M059J (cell line): ENCODE measurements at places on chromosomes 7 and 10. TPM values are rescaled to one million over a fixed set of nuclear protein-coding genes. Genes with fewer than 3 reads are reported as not detected.

- peak; percentile 95 for DNase-seq
Observed at GRCh38 chr10:112389271-112389822, 15.4 kb downstream of the ACSL5 start.

DNA sequence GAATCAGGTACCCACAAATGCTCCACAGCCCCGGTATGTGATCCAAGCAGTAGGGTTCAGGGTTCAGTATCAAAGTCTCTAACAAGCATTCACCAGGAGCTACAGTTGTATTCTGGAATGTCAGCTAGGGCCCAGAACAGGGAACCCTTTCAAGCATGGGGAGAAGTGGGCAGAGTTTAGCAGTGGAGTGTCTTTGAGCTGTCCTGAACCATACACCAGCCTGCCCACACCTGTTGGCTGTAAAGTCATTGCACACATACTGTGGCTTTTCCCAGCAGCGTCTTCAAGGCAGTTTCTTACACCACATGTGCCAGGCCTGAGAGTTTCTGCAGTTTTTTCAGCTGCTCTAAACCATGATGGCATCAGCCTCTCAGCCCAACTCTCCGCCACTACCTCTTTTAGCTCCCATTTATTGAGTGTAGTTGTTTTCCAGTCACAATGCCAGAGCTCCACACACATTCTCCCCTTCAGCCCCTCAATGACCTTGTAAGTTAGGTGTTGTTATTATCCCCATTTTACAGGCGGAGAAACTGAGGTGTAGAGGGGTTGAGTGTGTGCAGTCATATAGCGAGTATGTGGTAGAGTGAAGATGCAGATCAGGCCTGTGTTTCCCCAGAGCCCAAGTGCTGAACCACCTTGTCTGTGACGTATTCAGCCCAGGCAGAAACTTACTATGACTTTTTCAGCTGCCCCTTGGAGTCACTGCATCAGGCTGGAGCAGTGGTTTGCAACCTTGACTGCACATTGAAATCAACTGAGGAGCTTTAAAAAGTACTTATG lies 83.1 kb downstream of the CHN2 start:
- no peak for DNase-seq

GRCh38 chr7:151076863-151077704 lies 3.5 kb downstream of the FASTK start:
- DNase-seq: no peak

DNA sequence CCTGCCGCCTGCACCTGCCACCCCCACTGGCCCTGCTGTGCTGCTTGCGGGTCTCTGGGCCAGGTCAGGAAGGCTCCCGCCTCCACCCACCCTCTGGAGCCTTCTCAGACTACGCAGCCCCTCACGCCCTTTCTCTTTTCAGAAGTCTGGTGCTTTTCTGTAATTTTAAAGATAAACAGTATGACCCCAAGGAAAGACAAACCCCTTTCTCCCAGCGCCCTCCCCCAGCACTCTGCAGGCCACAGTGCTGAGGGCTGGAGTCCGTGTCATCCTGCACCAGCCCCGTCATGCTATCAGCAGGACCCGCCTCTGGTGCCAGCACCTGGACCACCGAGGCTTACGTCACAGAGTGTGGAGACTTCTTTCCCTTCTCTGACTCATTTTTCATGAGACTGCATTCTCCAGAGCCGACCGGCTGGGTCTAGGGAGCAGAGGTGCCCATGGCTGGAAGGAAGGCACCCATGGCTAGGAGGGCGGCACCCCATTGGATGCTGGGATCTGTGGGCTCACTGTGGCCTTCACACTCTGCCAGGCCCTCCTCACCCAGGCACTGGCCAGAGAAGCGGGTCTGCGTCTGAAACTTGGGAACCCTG lies 53.4 kb downstream of the CFAP46 start:
- no peak for DNase-seq

Gene STEAP4
- 0.02 TPM in 1 of 2 replicates, not detected in the other for total RNA-seq

Gene SPAG6
- 0.02 and 1.4 TPM in 2 replicates for total RNA-seq

Gene GNAI1
- 48.1 and 58.9 TPM in 2 replicates for total RNA-seq

Gene GIGYF1
- 4.0 and 12.2 TPM in 2 replicates for total RNA-seq

Gene PDK4
- total RNA-seq: 0.30 and 1.1 TPM in 2 replicates
